ENCODE measurements at places on chromosomes 1 and 21.

GRCh38 chr1:11979028-11979850, 1.0 kb upstream of the MFN2 start:
- DNase-seq: no peak

- DNase-seq: no peak
Measured at GRCh38 chr1:232355162-232356006, 274.5 kb downstream of the SIPA1L2 start.

GRCh38 chr1:202200112-202200548, 6.5 kb downstream of the LGR6 start:
- no peak for DNase-seq

DNA sequence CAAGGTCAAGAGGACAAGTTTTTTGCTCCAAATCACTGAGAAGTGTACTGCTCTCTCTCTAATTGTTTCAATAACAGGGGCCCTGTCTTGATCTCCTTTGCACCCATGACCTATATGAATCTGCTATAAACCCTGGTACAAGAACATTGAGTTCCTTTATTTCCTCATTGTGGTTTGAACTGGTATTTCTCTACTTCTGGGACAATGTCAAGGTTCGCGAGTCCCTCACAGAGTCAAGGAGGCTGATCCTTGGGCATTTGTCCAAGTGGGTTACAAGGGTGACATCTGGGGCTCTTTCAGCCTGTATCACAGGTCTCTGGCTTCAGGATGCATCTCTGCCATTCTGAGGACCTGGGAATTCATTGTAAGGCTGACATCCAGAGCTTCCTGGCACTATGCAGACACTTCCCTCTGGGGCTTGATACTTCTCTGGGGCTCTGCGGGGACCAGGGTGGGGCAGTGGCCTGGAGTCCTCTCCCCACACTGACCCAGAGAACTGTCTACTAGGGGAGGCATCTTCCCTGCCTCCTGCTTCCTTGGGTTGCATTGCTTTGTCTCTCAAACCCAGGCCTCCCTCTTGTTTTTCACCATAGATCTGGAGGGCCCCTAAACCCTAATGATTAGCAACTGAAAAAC, 22.5 kb upstream of the ZNF648 start:
- no peak for DNase-seq

DNA sequence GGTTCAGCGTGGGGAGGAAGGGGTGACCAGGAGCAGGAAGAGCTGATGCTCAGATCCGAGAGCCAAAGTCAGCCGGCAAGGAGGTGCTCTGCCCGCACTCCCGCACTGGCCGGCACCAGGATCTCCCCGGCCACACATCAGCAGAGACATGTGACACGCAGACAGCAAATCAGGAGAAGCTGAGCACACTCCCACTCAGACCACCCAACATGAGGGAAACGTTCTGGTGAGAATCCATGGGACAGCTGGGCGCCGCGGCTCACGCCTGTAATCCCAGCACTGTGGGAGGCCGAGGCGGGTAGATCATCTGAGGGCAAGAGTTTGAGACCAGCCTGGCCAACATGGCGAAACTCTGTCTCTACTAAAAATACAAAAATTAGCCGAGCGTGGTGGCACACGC, 18.6 kb upstream of the PTTG1IP start:
- DNase-seq: no peak

- no peak for DNase-seq
Measured at GRCh38 chr1:13494025-13494424, 19.8 kb downstream of the LRRC38 start.

DNA sequence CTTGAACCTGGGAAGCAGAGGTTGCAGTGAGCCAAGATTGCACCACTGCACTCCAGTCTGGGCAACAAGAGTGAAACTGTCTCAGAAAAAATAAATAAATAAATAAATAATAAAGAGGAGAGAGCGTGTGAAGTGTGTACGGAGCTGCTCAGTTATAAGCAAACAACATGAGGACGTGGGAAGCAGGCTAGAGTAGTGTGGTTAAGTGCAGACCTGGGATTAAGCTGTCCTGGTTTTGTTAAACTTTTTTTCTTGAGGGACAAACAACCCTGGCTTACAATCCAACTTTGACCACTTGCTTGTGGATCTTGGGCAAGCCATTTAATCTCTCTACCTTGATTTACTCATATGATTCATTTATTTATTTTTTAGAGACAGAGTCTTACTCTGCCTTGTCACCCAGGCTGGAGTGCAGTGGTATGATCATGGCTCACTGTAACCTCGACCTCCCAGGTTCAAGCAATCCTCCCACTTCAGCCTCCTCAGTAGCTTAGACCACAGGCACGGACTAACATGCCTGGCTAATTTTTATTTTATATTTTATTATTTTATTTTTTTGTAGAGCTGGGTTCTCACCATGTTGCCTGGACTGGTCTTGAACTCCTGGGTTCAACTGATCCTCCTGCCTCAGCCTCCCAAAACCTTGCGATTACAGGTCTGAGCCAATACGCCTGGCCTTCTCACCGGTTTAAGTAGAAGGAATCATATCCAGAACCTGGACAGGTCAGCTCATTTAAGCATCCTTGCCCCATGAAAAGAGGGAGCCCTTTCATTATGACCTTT, 52.7 kb downstream of the RPS6KA1 start:
- DNase-seq: no peak

- peak; percentile 22 for DNase-seq
Measured at GRCh38 chr1:218330043-218330623, 15.0 kb upstream of the TGFB2 start.

- DNase-seq: no peak
Measured at GRCh38 chr1:33537885-33538284, 65.4 kb downstream of the ZSCAN20 start.

DNA sequence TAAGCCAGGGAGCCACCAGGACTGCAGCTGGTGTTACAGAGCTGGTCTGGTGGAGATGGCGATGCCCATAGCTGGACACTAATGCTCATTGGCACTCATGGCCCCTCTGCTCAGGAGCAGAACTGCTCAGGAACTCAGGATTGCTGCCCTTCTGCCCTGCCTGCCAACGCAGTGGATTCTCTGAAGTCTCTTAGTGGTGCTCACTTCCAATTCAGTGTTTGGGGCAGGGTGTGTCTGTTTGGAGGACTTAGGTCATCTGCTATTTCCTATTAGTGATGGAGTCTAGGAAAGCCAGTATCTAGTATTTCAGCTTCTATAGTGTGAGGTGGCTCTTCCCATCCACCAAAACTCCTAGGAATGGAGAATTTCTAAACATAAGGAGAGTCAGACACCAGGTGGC, 29.1 kb downstream of the S100A10 start:
- no peak for DNase-seq

GRCh38 chr1:100413035-100413434, 60.7 kb downstream of the CDC14A start:
- no peak for DNase-seq

GRCh38 chr1:161935264-161935663, 88.4 kb downstream of the OLFML2B start:
- DNase-seq: no peak

GRCh38 chr1:176994931-176995596, 169.4 kb downstream of the ASTN1 start:
- DNase-seq: no peak

- DNase-seq: no peak
Measured at GRCh38 chr1:15123925-15124324, 29.6 kb upstream of the TMEM51 start.

- no peak for DNase-seq
Measured at GRCh38 chr1:202131956-202132821, 9.5 kb downstream of the GPR37L1 start.

DNA sequence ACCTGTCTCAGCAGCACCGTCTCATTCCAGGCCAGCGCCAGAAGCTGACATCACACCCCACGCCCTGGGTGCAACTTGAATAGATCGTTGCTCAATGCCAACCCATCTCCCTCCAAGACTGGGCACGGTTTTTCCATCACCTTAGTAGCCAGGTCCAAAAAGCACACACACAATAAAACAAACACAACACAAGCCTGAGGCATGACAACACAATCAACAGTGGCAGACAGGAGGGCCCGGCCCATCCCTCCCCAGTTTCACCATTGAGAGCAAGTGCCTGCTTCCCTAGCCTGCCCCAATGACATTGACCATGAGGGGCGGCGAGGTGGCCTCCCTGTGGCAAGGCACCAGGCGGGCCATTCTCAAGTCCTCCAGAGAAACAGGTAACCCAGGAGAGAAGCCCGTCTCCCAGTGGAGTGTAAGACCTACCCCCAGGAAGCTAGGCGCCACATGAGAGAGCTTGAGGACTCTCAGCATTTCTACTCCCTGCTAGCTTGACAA, 2.7 kb downstream of the IFFO2 start:
- DNase-seq: no peak

DNA sequence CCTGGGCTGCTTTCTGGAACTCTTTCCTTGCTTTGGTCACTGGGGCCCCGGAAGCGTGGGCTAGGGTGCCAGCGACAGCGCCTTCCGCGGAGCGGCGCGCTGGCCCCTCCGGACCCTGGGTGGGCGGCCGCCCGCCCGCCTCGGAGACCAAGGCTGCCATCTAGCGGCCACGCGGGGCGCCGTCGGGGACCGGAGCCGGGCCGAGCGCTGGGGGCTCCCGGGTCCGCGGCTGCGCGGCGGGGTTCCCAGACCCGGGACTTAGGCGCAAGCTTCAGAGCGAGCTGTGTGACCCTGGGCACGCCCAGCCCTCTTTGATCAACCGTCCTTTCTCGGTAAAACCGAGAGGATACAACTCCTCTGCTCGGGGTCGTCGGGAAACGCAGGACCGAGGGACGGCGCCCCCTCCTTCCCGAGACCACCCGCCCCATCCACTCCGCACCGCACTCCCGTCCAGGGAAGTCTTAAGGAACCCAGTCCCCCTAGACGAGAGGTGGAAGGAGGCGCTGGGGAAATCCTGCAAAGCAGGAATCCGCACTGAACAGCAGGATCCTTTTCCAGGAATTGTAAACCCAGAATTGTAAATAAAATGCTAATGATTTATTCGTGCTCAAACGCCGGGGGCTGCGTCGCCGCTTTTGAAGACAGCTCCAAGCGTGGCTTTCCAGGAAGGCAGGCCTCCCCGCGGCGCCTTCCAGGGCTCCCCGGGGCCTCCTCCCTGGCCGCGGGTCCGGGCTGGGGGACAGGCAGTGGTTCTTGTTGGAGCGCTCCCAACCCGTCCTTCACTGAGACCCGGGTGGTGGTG, 41.2 kb downstream of the RRAGC start:
- no peak for DNase-seq

DNA sequence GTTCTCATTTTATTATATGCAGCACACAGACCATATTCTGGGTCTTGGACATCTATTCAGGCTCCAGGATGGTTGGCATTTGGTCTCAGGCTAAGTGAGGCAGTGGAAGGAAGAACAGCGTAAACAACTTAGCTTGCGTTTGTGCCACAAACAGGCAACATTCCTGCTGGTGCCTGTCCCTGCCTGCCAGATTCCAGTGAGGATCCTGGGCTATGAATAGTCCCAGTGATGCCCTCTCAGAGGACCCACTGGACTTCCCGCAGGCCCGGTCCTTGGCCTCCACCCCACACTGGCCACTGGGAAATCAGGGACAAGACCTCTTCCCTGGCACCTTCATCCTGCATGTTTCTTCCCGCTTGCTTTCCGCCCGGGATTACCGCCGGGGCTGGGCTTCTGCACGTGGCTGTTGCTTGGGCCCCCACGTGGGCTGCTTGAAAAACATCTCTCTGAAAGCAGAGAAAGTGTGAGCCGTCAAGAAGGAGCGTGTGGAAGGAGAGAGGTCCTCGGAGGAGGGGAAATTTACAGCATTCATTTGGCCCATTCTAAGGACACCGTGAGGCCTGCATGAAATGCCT, 145.1 kb upstream of the WNT4 start:
- no peak for DNase-seq

- DNase-seq: no peak
Measured at GRCh38 chr1:179126338-179127060, 44.6 kb downstream of the TOR3A start.
